ENCODE measurements at places on chromosomes 4 and X. TPM values are rescaled to one million over a fixed set of nuclear protein-coding genes. Genes with fewer than 3 reads are reported as not detected.

The NSDHL gene
- total RNA-seq: 11.7 TPM

The NPY2R gene
- total RNA-seq: not detected

The RASGEF1B gene
- total RNA-seq: 2.0 TPM

The REELD1 gene
- total RNA-seq: not detected

The HSFX3 gene
- not detected for total RNA-seq

The POLR2B gene
- total RNA-seq: 94.2 TPM

The TREX2 gene
- total RNA-seq: not detected

The KCTD8 gene
- 1.1 TPM for total RNA-seq

The GASK1B gene
- total RNA-seq: 37.6 TPM

The HTR2C gene
- not detected for total RNA-seq

The NDNF gene
- 0.36 TPM for total RNA-seq

The RGN gene
- total RNA-seq: 2.4 TPM

The AFM gene
- not detected for total RNA-seq

The SLC10A4 gene
- not detected for total RNA-seq

The DCHS2 gene
- total RNA-seq: not detected

The CT45A2 gene
- total RNA-seq: not detected

The MAGEA12 gene
- total RNA-seq: not detected

The XG gene
- 13.8 TPM for total RNA-seq

The FOXR2 gene
- total RNA-seq: not detected

The GPR50 gene
- total RNA-seq: not detected

The TLR2 gene
- total RNA-seq: not detected

The CNGA2 gene
- total RNA-seq: not detected

The HHIP gene
- total RNA-seq: 16.0 TPM

The SOX3 gene
- total RNA-seq: not detected

The XPNPEP2 gene
- 3.6 TPM for total RNA-seq

The NOX1 gene
- not detected for total RNA-seq

The SSX1 gene
- not detected for total RNA-seq

The TMEM150C gene
- 1.9 TPM for total RNA-seq

The RTL3 gene
- not detected for total RNA-seq

The DDX53 gene
- not detected for total RNA-seq

The ARFIP1 gene
- 55.5 TPM for total RNA-seq

The POLA1 gene
- total RNA-seq: 9.2 TPM

The PCDH18 gene
- total RNA-seq: 210 TPM

The STAP1 gene
- total RNA-seq: not detected

The TMEM271 gene
- not detected for total RNA-seq

The ERVMER34-1 gene
- total RNA-seq: not detected

The APBB2 gene
- 75.8 TPM for total RNA-seq

The NR3C2 gene
- 4.7 TPM for total RNA-seq

The RRH gene
- total RNA-seq: not detected

The GUCY1A1 gene
- 0.09 TPM for total RNA-seq
